Fibroblast of skin of abdomen (primary cell): ENCODE measurements at places on chromosomes 1 and 21.

DNA sequence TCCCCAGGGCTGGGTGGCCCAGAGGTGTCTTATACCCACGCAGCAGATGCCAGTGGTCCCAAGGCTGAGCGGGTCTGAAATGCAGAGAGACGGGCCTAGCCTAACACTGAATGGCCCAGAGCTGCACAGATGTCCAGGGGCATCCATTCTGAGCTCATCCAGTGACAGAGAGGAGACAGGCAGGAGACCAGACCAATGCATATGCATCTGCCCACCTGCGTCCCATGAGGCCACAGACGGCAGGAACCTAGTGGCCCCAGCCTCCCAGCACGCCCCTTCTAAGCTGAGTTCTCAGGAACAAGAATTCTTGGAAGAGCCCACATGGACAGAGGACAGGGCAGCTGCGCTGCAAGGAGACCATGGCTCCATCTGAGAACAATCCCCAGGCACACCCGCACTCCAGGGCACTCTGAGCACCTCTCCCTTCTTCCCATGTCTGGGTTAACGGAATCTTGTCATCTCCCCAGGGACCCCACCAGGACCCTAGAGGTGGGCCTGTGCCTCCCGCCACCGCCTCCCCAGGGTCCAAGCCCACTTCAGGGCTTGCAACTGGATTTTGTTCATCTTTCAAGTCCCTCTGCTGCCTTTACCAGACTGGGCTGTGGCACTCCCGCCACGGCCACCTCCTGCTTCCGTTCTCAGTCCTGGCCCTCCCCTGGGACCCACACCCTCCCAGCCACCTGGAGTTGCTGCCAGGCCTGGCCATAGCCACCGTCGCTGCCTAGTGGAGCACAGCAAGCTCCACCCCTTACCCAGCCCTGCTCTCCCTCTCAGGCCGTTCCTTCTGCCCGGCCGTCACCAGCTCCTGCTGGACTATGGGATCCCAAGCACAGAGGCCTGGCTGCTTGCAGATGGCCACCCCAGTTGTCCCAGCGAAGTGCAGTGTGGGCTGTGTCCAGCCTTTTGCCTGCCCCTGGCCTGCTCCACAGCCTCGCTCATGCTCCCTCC lies 3.3 kb downstream of the WNT3A start:
- no peak for DNase-seq

DNA sequence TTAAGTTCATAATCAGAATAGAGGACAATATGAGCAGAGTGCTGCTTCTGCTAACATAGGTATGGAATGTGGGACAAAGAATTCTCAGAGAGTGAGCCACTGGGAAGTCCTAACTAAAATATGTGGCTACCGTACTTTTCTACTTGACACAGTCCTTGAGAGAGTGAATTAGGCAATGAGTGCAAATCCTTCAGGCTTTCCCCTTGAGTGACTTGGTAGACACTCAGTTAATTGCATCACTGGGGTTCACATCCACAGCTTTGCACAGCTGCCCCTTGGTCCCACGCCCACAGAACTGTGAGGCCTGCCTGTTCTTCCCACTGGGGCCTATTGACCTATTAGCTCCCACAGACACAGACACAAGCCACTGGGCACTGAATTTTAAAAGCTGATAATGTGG lies 40.5 kb upstream of the PAXBP1 start:
- DNase-seq = peak; percentile 12

DNA sequence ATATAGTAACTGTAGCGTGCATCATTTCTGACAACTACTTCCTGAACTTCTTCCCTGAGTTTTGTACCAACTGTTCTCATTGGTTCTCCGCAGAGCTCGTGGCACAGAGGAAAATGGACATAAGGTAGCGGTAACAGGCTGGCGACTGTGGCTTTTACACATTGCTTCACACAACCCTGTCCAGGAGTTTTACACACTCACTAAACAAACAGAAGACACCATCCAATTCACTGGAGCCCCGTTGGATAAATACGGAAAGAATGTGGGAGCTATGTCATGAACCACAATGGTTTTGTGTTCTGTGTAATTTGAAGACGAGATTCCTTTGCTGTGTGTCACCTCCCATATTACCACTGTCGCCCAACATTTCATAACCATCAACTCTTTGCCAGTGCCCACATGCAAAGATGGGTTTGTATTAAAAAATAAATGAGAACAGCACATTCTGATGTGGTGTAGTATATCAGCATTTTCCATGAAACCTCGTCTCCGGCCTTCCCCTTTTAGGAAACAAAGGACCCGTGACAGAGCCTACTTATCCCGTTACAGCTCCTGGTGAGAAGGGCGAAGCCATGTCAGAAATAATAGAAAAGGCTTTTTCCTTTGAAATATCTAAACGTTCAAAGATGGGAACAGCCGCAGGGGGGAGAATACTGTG lies 47.4 kb upstream of the ENAH start:
- peak; percentile 99 for DNase-seq

DNA sequence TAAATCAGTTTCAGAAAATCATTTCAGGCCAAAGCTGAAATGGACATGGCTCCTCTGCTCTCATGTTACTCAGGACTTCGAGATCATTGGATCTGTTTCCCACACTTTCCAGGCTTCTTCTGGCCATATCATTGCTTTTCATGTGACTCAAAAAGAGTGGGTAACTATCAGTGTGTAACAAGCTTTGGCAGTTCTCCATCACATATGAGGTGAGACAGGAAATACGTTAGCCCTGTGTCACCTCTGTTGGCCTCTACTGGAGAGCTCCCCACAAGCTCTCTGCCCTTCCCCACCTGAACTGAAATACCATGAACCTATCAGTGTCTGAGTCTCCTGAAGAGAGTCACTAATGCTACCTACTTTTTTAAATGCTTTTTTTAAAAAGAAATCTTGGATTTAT lies 128.2 kb downstream of the LBR start:
- no peak for DNase-seq

DNA sequence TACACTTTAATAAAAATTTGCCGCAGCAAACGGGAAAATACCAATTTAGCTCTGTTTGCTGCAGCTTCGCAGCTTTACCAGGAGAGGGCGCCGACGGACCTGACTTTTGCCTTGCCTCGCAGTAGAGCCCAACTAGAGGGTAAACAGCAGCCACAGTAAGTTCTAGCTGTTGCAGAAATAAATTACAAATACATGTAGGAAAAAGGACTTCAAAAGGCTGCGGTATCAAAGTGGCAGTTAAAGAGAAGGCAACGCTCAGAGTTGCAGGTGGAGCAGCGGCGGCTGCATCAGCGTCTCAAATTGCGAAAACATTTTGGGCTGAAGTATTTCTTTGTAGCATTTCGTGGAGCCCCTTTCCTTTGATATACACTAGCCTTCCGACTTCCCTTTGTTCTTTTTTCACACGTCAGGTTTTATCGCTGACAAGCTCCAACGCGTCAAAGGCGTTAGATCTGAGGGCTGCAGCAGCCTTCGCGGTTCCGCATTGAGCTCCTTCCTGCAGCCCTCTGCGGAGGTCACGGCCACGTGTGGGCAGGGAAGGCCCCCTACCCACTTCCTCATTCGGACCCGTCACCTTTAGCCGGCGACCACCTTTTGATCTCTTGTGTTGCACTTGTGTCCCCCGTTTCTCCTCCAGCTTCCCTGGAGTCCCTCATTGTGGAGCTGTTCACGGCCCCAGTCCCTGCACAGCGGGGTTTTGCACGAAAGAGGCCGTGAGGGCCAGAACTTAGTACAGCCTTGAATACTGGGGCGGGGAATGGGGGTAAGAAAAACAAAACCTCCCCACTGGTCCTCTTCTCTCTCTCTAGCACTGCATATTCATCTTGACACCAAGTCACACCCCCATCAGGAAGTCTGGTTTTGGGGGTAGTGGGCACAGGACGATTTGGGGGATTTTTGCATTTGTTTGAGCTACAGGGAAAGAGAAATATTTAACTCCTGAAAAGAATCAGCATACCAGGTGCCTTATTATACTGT lies 72.8 kb downstream of the S1PR1 start:
- peak; percentile 50 for DNase-seq

- DNase-seq = no peak
Observed at GRCh38 chr1:18705811-18706210, 75.2 kb downstream of the PAX7 start.

- DNase-seq = peak; percentile 17
Observed at GRCh38 chr1:183291216-183291762, 105.2 kb downstream of the LAMC2 start.

DNA sequence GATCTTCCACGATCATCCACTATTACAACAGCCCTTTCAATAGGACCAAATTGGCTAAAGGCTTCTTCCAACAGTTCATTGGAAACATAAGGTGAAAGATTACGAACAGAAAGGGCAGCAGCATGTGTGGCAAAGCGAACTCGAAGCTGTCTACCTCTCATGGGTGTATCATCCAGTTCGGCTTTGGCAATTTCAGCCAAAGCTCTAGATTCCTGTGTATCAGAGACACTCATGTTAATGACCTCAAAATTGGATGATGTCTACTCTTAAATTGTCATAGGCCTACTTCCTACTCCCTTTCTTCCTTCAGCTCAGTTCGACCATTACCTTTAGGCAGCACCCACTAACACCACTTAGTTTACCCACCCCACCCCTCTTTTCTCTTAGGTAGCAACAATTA lies 2.2 kb downstream of the SFPQ start:
- DNase-seq = no peak

DNA sequence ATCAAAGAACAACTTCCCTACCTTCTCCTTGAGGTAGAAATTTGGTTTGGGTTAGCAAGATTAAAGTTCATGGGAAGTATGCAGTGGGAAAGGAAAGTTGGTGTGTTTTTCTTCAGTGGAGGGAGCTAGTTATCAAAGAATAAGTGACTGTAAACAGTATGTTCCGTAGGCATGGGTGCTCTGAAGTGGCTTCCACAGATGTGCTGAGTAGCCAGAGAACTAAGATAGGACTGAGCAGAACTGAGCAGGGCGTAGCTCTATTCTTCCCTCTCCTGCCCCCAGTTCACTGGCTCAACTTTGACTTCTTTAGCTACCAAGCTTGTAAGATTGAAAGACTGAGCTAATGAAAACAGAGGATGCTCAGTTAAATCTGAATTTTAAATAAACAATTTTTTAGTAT lies 3.4 kb downstream of the ADCY10 start:
- no peak for DNase-seq

GRCh38 chr21:33064623-33065390 lies 5.1 kb upstream of the OLIG1 start:
- no peak for DNase-seq
